Omental fat pad (tissue), 4 donors: ENCODE measurements at places on chromosomes 5 and 9.

DNA sequence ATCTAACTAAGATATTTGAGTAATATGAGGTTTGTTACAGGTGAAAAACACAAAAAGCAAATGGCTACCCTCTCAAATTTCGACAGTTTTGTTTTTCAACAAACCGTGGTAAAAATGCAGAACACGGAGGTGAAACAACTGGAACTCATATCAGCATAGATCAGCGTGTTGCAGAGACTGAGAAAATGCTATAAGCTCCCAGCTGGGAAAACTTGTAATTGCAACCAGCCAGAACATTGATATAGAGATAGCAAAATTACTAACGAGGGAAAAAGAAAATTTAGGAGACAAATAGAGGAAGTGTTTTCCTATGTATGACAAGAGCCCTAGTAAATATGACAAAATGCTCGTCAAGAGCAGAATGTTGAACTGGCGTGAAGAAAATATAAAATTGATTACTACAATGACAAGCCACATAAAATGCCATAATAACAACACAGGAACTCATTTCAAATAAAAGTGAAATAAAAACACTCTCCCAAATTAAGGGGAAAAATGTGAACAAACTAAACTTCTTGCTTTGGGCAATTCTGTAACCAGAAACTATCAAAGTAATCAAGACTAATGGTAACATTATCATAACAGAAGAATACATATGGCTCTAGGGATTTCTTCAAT, 1989.8 kb downstream of the EFNA5 start:
- no peak for DNase-seq

GRCh38 chr5:123474228-123474627, 37.7 kb upstream of the CSNK1G3 start:
- DNase-seq: no peak

- no peak for DNase-seq
Observed at GRCh38 chr5:140317859-140318258, 15.0 kb upstream of the PFDN1 start.

DNA sequence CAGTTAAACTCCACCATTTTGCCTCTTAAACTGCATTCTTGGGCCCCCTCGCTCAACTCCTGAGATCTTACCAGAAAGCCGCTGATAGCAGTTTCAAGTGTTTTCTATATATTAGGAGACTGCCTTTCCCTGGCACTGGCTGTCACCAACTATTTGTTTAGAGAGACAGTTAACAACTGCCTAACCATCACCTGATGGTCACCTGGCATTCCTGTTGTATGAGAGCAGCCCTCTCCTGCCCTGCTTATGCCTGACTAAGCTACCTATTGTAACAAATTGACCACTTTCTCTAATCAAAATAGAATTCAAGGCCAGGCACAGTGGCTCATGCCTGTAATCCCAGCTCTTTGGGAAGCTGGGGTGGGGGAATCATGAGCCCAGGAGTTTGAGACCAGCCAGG, 28.0 kb upstream of the SIL1 start:
- DNase-seq: no peak

DNA sequence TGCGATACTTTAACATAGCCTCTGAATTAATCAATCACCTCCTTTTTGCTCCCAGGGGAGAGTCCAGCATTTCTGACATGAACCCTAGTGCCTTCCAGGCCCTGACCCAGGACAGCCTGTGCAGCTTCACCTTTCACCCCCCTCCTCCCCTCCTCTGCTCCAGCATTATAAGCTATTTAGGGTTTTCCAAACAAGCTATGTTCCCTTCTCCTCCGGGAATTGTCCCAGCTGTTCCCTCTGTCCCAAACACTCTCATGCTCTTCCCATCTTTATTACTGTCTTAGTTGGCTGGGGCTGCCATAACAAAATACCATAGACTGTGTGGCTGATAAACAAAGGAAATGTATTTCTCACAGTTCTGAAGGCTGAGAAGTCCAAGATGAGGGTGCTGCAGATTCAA, 161.5 kb downstream of the EBF1 start:
- no peak for DNase-seq

DNA sequence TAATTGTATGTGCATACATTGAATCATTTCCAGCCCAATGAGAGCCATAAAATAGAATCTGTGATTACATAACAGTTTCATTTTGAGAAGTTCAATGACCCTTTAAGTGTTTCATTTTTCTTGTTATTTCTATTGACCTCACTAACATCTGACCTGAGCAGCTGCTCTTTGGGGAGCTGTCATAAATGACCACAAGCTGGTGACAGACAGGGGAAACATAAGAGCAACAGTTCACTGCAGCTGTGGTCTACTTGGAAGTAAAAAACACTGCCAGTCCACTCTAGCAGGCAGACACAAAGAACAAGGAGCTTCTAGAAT, 265.4 kb downstream of the DTWD2 start:
- DNase-seq: no peak

DNA sequence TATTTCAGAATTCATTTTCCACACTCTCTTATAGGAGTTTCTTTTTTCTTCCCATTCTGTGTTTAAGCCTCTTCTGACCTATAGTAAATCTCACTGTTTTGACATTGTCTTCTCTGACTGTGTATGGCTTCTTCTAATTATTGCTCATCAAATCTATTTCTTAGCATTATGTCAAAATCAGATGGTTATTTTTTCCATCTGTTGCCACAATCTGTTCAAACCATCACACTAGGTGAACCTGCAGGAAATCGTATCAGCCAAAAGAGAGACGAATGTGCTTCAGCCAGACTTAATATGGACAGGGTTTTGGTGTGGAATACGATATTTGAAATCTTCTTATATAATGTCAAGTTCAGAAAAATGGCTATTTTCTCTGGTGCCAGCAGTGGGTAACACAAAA, 15.9 kb upstream of the SEMA4D start:
- DNase-seq: no peak

GRCh38 chr5:144794922-144795321, 624.2 kb downstream of the KCTD16 start:
- DNase-seq: no peak

- no peak for DNase-seq
Observed at GRCh38 chr5:132176987-132177386, 50.7 kb downstream of the P4HA2 start.

DNA sequence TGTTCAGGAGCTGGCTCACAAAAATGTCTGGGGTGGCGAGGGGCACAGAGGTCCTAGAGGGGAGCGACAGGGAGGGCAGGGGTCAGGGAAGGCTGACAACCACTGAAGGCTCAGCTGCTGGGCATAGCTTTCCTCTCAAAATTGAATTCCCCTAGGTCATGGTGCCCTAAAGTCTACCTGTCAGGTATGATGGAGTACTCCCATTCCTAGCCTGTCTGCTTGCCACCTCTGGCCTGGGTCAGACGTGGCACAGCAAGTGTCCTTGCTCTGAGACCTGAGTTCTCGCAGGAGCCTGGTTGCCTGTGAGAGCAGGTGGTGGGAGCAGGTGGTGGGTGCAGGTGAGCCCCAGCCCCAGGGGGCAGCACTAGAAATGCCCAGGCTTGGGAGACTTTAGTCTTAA, 175.4 kb downstream of the PJA2 start:
- DNase-seq: no peak

GRCh38 chr9:113011911-113012381, at the start of gene ZNF883:
TSS of gene ZNF883 (minus strand) at chr9:113012192.
- DNase-seq: no peak

DNA sequence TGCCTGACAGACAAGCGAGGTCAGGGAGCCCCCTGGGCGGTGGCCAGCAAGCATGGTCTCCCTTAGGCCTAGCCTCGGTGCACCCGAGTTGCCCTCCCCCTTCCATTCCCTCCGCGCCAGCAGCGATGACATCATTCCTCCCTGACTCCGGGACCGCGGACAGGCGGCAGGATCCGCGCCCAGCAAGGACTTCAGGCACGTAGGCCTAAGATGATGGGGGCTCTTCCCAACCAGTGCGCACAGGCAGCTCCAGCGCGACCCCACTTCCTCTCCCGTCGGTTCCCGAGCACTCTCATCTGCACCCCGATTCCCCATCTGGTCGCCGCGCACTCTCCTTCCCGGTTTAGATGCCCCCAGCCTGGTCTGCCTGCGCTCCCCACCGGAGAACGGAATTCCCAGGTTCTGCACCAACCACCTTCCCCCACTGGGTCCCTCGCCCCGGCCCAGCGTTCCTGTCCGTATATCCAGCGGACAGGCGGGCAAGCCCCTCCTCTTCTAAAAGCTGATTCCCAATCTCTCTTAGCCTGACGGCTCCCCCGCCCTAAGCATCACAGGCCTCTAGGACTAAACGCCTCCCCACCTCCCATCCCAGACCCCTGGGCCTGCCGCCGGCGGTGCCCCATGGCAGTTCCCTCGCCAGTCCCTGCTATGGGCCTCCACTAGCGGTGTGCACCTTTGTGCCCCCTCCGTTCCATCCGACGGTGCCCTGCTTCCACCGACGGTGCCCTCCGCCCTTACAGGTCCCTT, 931 bp downstream of the FAM219A start:
- peak; percentile 39 for DNase-seq

GRCh38 chr9:76650692-76651091, 113.5 kb upstream of the PCA3 start:
- no peak for DNase-seq

- no peak for DNase-seq
Observed at GRCh38 chr9:108282872-108283271, 572.9 kb downstream of the ACTL7B start.

DNA sequence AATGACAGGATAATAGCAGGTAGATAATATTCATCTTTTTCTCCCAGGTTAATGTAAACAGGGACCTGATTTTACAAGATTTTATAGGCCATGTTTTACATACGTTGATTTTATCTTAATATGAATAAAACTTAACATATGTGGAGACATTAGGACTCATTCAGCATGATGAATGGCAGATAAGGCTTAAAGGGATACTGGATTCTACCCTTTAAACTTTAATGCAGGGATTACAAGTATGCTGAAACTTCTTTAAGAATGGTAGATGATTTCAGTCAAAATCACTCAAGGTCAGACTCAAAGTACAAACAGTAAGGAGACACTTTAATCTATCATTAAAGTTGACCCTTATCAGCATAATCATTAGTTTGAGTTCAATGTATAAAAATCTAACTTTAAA, 274.5 kb upstream of the IZUMO3 start:
- no peak for DNase-seq

- no peak for DNase-seq
Observed at GRCh38 chr5:112929336-112930081, 7.5 kb upstream of the REEP5 start.

DNA sequence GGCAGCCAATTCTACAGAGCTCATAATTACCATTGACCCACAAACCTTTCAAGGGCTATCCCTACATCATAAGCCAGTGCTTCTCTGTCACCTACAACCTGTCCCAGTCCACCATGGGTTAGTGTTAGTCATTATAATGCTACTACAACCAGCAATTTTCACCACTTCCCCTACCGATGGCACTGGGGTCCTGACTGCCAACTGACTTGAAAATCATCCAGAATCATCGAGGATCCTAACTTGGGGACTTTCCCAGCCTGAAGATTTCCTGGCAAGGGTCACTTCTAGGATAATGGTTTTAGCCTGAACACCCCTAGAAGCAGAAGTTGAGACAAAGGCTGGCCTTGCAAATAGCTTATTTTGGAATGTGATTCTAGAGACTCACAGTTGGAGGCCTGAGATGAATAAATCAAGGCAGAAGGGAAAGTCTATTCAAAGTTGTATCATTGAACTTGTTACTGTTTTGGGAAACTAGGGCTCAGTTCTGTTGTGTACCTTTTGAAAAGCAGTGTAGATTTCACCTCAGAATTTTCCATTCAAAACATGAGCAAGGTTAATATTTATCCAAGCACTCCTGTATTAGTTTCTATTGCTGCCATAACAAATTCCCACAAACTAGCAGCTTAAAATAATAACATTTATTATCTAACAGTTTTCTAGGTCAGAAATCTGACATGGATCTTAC, 633.0 kb downstream of the LRRC70 start:
- DNase-seq: no peak

DNA sequence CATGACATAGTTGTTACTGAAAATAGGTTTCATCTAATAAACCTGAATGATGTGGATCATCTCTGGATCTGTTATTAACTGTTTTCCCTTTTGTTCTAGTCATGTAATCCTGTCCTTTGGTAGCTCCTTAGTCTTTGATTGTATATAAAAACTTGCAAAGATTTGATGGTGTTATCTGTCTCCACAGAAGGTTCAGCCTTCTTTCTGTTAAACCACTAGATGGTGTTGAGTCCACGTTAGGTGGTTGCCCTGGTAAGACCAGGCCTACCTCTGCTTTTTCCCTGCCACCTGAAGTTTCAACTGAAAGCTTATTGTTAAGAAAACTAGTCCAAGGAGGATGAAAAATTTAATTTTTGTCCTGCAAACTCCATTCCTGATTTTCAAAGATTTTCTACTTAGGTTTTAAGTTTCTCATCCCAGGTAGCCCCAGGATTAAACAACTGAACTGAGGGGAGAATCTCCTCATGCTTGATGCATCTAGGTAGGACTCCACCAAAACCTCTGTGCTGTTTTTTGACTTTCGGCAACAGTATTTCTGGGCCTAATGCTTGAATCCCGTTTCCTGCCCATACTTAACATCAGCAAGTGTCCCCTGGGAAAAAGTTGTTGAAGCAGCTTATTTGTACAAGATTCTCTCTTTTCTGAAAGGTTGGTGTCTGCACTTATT, 68.5 kb downstream of the RICTOR start:
- no peak for DNase-seq

DNA sequence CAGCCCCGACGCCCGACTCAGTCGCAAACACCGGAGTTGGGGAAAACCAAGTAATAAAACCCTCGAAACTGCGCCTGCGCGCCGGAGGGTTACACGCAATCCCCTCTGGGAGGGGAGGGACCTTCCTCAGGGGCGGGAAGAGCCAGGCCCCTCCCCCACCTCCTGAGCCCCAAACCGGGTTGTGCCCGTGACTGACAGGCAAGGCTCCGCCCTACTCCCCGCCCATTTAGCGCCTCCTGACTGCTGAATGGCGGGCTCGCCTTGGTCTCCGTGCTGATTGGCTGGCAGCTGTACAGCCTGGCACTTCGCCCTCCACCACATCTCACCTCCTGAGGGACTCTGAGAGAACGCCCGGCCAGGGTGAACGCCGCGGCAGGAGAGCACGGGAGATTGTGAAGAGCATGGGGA, at the start of gene PRDM9:
Gene PRDM9, plus strand, starts transcription at position 332 of the 408 bp plus-strand sequence. CDS start 1,425 bp downstream, outside the sequence.
- DNase-seq: no peak

- no peak for DNase-seq
Observed at GRCh38 chr5:1474183-1474839, 29.1 kb upstream of the SLC6A3 start.

DNA sequence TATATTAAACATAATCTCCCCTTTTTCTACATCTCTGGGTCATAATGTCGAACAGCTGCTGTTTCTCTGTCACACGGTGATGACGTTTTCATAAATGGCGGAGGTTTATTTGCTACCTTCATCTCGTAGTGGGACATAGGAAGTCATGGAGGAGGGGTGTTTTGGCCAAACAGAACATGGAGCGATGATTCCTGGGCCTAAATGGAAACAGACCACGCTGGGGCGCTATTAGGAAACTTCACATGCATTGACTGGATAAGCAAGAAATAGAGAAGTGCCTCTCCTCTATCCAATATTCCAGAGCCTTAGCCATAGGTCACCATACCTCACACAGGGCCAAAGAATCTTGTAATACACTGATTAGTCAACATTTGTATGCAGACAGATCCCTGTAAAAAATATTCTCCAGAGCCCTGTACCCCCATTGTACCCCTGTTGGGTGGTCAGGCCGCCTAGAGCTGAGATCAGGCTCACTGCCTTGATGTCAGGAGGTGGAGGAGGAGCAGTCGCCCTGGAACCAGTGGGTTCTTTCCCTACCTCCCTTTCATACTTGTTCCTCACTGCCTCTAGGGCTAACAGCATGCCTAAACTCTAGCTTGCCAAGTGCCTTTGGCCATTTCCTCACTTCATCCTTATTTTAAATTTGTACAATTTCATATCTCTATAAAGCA, 77.8 kb upstream of the SPIN1 start:
- no peak for DNase-seq

GRCh38 chr5:127892467-127893207, 189.4 kb downstream of the CCDC192 start:
- no peak for DNase-seq
